Activated CD4-positive, CD25-positive, alpha-beta regulatory T cell (primary cell): ENCODE measurements at places on chromosomes 7 and 10.

GRCh38 chr7:29287366-29287765 is 92.8 kb downstream of the CHN2 start:
- DNase-seq, result no peak

- no peak for DNase-seq
Observed at GRCh38 chr10:61475449-61475873, 22.3 kb upstream of the TMEM26 start.

GRCh38 chr7:87129848-87130247 is 22.4 kb upstream of the DMTF1 start:
- no peak for DNase-seq

DNA sequence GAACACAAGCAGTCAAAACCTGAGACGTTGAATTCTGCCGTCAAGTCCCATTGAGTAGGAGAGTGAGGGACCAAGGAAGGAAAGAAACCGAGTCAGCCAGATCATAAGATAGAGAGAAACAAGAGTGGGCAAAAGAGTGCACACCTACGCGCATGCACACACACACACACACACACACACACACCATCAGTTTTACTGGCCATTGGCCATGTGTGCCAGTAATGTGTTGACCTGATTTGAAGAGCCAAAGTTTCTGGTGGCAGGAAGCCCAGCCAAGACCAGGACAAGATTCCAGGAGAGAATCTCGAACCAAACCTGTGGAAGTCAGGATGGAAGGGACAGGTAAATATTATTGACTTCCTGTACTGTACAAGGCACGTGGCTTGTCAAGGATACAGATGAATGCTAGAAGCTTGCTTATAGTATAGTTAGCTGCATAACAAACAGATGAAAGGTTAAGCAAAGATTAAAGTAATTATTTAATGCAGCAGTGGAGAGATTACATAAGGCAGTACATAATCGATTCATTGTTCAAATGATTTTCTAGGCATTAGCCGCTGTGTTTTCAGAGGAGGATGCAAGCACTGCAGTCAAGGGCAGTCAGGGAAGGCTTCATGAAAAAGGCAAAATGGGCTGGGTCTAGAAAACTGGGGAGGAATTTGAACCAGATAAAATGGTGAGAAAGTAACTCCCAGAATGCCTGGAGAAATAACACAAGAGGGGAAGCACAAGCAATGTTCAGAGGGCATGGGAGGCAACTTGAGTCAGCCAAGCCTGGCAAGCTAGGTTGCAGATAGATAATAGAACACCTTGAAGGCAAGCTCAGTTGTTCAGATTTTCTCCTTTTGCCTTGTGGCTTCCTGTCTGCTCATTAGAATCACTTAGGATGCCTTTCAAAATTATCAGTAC is 2.7 kb upstream of the HYCC1 start:
- DNase-seq, result no peak

DNA sequence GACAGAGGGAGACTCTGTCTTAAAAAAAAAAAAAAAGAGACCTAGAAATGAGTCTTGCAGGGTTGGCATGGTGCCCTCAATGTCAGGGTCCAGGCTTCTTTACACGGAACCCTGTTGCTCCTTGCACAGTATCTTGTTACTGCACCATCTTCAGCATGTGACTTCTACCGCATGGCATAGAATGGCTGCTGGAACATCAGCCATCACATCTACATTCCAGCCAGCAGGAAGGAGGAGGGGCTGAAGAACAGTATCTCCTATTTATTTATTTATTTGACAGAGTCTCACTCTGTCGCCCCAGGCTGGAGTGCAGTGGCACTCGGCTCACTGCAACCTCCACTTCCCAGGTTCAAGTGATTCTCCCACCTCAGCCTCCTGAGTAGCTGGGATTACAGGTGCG is 3.7 kb upstream of the ACHE start:
- no peak for DNase-seq

- no peak for DNase-seq
Observed at GRCh38 chr7:85686401-85687181, 499.7 kb upstream of the SEMA3D start.

GRCh38 chr7:30886608-30887011 is 25.0 kb upstream of the AQP1 start:
- DNase-seq, result no peak

- DNase-seq, result no peak
Observed at GRCh38 chr10:123991611-123992570, 100.3 kb upstream of the CPXM2 start.

DNA sequence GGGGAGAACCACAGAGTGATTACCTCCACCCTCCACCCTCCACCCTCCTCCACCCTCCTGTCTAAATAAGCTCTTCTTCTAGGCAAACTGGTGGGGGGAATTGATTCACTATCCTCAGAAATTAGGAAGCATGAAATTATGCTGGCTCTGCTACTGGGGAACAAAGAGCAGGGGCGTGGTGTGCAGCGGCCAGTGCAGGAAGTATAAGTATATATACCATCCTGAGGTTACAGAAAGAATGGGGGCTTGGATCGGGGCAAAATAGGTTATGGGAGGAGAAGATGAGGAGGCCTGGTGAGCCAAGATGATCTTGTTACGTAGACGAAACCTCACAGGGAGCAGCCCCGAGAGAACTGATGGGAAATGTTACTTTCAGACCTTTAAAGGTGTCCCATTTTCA is 49.1 kb downstream of the SYPL1 start:
- no peak for DNase-seq

DNA sequence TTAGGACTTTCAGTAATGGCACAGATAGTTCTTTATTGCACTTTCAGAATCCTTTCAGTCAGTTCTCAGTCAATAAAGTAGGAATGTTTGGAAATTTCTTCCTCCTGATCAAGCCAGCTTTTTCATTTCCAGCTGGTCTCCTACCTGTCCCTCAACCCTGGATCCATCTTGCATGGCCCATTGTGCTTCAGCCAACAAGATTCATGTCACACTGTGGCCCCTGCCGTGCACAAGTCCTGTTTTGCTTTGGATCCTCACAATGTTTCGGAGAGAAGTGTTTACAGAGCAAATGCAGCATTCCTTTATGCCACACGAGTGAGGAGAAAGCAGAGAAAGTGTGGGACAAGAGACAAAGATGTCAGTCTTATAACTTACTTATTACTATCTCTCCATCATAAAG is 1694.7 kb upstream of the LRRTM3 start:
- DNase-seq, result no peak
